Left renal cortex interstitium (tissue), 4 donors: ENCODE measurements at places on chromosomes 3 and 15.

DNA sequence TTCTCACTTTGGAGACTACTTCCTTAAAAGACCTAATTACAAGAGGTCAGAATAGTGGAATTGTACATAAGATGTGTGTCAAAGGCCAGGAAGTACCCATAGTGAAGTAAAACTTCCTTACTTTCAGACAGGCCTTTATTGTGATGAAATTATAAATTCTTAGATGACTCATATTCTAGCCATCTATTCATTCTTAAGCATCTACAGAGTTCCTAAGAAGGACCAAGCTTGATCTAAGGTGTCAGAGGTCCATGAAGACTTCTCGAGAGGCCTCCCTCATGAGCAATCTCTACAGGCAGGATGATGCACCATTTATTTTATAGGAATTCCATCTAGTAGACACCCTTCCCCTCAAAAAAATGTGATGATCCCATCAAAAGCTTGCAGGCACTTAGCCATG lies 493.3 kb downstream of the MAGI1 start:
- no peak for DNase-seq

GRCh38 chr3:15635121-15635661 lies 33.6 kb downstream of the BTD start:
- peak; percentile 57 for DNase-seq

DNA sequence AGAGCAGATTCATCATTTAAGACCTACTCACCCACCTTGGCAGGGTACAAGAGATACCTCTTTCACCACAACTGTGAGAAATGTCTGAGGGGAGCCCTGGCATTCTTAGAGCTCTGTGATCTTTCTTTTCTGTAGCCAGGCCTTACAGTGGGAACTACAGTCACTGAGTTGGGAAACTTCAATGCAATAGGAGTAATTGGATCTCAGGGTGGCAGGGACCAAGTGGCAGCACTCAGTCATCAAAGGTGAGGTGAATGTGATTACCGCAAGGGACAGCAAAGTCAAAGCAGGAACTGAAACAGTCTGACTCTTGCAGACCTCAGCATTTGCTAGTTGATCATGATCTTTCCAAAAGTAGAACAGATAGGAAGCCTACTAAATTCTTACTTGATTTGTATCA lies 7.2 kb upstream of the MCF2L2 start:
- no peak for DNase-seq

DNA sequence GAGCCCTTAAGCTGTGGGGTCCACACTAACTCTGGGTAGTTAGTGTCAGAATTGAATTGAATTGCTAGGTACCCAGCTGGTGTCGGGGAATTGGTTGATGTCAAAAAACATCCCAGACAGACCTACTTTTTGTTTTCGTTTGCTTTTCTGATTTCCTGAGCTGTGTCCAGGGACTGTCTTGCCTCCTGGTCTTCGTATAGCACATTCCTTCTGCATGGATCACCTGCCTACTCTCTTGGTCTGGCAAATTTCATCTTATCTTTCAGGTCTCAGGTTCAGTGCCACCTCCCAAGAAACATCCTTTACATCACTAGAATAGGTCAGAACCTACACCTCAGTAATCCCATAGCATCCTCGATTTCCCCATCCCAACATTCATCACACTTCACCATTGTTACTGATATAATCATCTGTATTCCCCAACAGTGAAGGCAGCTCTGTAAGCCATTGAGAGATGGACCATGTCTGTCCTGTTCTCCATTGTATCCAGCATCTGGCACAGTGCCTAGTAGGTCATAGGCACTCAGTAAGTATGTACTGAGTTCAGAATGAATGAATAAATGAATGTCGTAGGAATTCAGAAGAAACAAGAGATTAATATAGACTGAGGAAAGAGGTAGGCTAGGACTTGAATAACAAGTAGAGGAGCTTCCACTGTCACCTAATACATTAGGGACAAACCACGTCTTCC lies 81.2 kb downstream of the ANP32A start:
- no peak for DNase-seq

- DNase-seq = no peak
Observed at GRCh38 chr3:169527507-169527906, 136.0 kb downstream of the MECOM start.

DNA sequence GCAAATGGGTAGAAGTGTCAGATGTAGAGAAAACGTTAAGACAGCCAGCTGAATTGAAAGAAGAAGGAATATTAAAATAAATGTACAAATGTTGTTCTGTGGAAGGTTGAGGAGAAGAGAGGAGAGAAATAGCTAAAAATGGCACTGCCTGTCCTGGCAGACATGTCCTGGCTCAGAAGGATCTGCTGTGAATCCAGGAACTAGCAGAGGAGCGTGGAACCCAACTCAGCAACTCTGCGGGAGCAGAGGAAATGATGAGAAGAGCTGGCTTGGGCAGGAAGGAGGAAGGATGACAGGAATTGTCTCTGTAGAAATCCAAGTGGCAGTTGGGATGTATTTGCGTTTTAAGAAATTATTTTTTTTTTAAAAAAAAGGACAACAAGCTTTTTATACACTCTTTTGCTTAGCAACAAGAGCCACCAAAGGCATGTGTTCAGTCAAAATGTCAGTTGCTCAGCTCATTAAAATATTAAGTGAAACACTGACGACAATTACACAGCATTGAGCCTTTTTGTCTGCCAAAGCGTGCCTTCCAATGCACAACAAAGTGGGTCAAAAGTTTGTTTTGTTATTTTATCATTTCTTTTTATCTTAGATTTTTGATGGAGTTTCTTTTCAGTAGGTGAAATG lies 16.1 kb downstream of the NANOGP8 start:
- DNase-seq = no peak

- DNase-seq = no peak
Observed at GRCh38 chr15:85717212-85717611, 77.5 kb downstream of the KLHL25 start.

DNA sequence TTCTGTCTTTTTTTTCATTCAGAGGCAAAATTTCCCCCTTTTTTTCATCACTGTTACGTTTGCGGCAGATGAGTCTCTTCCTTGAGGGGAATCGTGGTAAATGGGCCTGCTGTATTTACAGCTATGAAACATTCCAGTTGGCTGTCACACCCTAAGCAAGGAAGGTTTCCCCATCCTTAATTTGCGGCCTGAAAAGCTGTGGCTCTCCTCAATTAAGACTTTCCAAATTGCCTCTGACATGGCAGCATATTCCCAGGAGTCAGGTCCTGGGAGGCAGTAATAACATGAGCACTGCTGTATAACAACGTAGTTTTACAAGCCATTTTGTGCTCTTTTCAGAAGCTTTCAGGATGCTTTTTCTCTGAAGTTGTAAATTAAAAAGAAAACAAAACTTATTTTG lies 420.9 kb downstream of the LPP start:
- DNase-seq = no peak

GRCh38 chr15:42490291-42490670 lies 660 bp downstream of the ZNF106 start:
- DNase-seq = no peak

DNA sequence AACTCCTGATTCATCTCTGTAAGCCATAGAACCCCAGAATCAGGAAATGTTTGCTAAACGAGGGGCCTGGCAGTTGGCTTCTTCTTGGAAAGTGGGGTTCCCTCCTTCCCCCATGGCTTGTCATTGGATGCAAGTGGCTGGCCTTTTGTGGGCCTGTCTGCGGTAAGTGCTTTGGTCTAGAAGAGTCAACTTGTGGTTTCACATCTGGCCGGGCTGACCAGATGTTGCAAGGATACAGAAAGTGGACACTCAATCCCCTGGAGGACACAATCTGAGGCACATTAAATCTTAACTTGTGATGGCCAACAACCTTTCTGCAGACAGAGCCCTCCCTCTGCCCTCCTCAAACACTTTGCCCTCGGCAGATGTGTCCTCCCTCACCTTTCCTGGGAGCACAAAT lies 1.1 kb downstream of the FAH start:
- DNase-seq = no peak

- DNase-seq = no peak
Observed at GRCh38 chr15:80160570-80161156, 7.9 kb downstream of the FAH start.

DNA sequence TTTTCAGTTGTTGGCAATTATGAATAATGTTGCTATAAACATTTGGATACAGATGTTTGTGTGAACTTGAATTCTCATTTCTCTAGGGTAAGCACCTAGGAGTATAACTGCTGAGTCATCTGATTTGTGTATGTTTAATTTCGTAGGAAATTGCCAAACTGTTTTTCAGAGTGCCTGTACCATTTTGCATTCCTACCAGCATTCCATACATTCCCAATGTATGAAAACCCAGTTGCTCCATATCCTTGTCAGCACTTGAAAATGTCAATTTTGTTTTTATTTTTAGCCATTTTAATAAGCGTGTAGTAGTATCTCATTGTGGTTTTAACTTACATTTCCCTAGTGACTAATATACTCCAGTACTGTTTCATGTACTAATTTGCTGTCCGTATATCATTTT lies 98.5 kb upstream of the TSC22D2 start:
- DNase-seq = no peak

- no peak for DNase-seq
Observed at GRCh38 chr15:76169018-76169417, 109.2 kb downstream of the TMEM266 start.

GRCh38 chr3:186760141-186760833 lies 23.1 kb upstream of the EIF4A2 start:
- DNase-seq = no peak

- no peak for DNase-seq
Observed at GRCh38 chr15:85689729-85690128, 105.0 kb downstream of the KLHL25 start.

GRCh38 chr15:42608110-42608531 lies 32.7 kb downstream of the STARD9 start:
- no peak for DNase-seq
